ENCODE measurements at places on chromosomes 7 and 10. TPM values are rescaled to one million over a fixed set of nuclear protein-coding genes. Genes with fewer than 3 reads are reported as not detected.

Gene PKD2L1
- total RNA-seq = 0.20 TPM

Gene ZNF33A
- total RNA-seq = 45.2 TPM

Gene SRGN
- total RNA-seq = not detected

Gene NKX1-2
- total RNA-seq = 15.3 TPM

Gene SBDS
- 37.8 TPM for total RNA-seq

Gene DNAH11
- 2.5 TPM for total RNA-seq

Gene ALKBH4
- total RNA-seq = 23.9 TPM

Gene LBX1
- not detected for total RNA-seq

Gene SPDYE8
- total RNA-seq = not detected

Gene EXOC6
- total RNA-seq = 9.0 TPM

Gene TMEM176A
- not detected for total RNA-seq

Gene CXCL12
- total RNA-seq = 28.3 TPM

Gene RAMP3
- 0.63 TPM for total RNA-seq

Gene HTR7
- 20.2 TPM for total RNA-seq

Gene CPN1
- total RNA-seq = not detected

Gene XRCC2
- total RNA-seq = 22.8 TPM

Gene LHFPL3
- not detected for total RNA-seq
